Right lobe of liver (tissue), 6 donors: ENCODE measurements at places on chromosomes 6 and 20. TPM values are rescaled to one million over a fixed set of nuclear protein-coding genes. Genes with fewer than 3 reads are reported as not detected.

DNA sequence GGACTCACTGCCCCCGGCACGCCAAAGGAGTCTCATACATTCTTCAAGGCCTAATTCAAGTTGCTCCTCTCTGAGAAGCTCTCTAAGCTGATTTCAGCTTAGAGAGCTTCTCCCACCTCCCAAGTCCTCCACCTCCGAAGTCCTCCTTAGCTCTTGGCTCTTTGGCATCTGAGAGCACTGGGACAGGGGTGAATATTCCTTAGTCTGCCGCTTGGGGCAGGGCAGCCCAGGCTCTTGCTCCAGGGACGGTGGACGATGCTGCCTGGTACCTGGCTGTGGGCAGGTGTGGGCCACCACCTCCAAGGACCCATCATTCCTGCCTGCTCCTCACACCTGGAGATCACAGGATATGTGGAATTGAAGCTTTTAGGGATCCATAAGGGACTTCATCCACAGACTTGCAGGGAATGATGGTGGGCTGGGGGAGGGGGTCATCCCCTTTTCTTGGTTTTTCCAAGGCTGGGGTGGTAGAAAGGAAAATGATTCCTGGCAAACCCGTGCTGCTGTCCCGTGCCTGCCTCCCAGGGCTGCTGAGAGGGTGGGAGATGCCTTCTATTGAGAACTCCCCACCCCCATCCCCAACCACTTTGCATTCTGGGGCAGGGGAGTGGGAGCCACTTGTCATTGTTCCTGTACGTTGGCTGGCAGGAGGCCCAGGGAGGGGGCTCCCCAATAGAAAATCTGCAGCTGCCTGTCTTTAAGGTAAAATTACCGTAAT, 57.4 kb downstream of the ARHGAP40 start:
- H3K27ac ChIP-seq, result no peak overlapping the region
- H3K4me1 ChIP-seq, result no peaks in the 10 kb centered on the region
- H3K27me3 ChIP-seq, result no peaks in the 10 kb centered on the region

- no peak overlapping the region for H3K27ac ChIP-seq
- no peak for DNase-seq
- H3K4me3 ChIP-seq, result no peak overlapping the region
- no peaks in the 10 kb centered on the region for H3K27me3 ChIP-seq
- peaks cover 5% of the 10 kb centered on the region for H3K4me1 ChIP-seq
Observed at GRCh38 chr6:138229072-138229471, 10.8 kb upstream of the PBOV1 start.

DNA sequence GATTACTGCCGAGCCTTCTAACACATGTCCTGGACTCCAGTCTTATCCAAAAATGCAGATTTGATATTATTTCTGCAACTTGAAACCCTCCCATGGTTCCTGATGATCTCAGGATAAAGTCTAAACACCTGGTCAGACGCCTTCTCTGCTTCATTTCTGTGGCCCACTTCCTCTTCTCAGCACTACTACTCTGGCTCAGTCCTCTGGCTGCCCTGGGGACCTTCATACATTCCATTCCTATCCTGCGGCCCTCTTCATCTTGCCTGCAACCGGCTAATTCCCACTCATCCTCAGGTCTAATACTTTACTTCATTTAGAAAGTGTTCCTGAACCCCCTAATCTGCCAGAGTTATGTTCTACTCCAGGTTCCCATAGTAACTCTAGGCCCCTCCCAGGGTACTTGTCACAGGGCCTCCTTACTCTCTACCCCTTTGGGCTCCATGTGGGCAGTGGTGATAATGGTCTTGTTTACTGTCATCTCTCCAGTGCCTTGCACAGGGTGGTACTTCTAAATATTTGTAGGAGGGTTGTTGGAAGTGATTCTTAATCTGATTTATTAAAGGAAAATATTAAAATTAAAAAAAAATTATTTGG, 18.9 kb downstream of the MAN1A1 start:
- no peak for DNase-seq
- no peaks in the 10 kb centered on the region for H3K36me3 ChIP-seq
- H3K27me3 ChIP-seq, result no peaks in the 10 kb centered on the region
- peaks cover 3% of the 10 kb centered on the region for H3K4me1 ChIP-seq

DNA sequence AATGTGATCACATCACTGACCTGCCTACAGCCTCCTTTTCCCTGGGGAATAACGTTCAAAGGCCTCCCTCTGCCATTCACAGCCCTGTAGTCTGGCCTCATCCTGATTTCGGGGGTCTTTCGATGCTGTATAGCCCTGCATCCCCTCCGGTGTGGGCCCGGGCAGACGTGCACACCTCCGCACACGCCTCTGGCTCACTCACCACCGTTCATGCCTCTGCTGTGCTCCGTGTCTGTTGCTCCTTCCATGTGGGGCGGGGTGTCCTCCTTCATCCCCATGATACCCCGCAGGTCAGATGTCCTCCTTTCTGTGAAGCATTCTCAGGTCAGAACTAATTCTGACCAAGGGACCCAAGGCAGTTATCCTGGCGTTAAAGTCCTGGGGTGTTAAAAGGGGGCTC, 13.8 kb upstream of the RBM38 start:
- no peak overlapping the region for H3K27ac ChIP-seq
- H3K36me3 ChIP-seq, result no peaks in the 10 kb centered on the region
- H3K4me3 ChIP-seq, result no peak overlapping the region
- no peak for DNase-seq
- H3K4me1 ChIP-seq, result no peaks in the 10 kb centered on the region
- H3K27me3 ChIP-seq, result no peaks in the 10 kb centered on the region

DNA sequence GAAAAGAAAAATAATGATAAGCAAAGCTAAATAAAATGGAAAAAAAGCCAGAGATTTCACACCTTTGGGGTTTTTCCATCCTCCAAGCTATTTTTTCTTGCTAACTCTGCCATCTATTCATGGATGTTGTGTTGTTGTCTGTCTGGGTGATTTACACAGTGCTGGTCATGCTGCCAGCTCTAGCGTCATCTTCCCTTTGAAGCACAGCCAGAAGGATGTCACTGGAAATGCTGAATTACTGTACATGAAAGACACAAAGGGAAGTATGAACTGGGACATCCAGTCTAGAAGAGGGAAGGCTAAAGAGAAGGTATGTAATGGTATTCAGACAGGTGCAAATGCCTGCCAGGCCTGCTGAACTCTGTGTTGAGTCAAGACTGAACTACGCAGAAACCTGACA, 241.9 kb upstream of the STXBP5 start:
- H3K27ac ChIP-seq, result no peak overlapping the region
- no peak overlapping the region for H3K4me3 ChIP-seq
- DNase-seq, result no peak
- no peaks in the 10 kb centered on the region for H3K36me3 ChIP-seq
- H3K27me3 ChIP-seq, result no peaks in the 10 kb centered on the region

GRCh38 chr6:156719720-156720563, 57.2 kb upstream of the ARID1B start:
- peaks cover 3% of the 10 kb centered on the region for H3K4me1 ChIP-seq
- peak overlapping the region; percentile 5 for H3K4me3 ChIP-seq
- DNase-seq, result peak; percentile 98
- H3K36me3 ChIP-seq, result no peaks in the 10 kb centered on the region
- H3K27ac ChIP-seq, result peak overlapping the region; percentile 99

GRCh38 chr6:121865811-121866210, 430.4 kb downstream of the GJA1 start:
- no peaks in the 10 kb centered on the region for H3K36me3 ChIP-seq
- no peaks in the 10 kb centered on the region for H3K27me3 ChIP-seq

Gene IPCEF1
- total RNA-seq, result 1.3 TPM
